ENCODE measurements at places on chromosomes 2 and 18. TPM values are rescaled to one million over a fixed set of nuclear protein-coding genes. Genes with fewer than 3 reads are reported as not detected.

SLC38A11 gene
- 0.78 TPM for total RNA-seq

STON1 gene
- total RNA-seq: 4.1 TPM

DNA sequence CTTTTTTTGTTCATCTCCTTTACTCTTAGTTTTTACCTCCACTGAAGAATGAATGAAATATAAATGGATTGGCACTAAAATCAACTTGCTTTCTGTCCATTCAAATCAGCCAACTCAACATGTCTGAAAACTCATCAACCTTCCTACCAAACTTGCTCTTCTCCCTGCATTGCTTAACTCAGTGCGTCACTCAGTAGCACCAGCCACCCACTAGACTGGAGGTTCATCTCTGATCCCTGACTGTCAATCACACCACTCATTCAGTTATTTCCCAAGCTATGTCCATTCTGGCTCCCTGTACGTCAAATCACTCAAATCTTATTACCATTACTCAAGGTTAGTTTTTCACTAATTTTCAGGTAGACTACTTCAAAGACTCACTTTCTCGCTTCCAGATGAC, 75.2 kb upstream of the RBMS1 start:
- peaks cover 7% of the 10 kb centered on the region for H3K4me1 ChIP-seq
- DNase-seq: no peak
- no peak overlapping the region for H3K27ac ChIP-seq
- H3K27me3 ChIP-seq: no peaks in the 10 kb centered on the region

DNA sequence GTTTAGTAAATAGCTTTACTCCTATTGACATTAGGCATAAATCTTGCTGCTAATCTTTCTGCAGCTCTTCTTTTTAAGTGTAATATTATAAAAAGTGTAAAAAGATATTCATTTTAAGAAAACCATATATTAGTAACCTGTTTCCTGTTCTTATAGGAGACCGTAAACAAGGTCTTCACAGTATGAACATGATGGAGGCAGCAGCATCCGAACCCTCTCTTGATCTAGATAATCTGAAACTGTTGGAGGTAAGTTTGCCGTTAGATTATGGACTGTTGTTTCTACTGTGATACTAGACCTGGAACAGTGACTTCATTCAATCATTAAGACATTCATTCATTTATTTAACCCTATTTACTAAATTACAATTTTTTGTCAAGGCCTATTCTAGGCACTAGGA, 120.0 kb upstream of the FAM117B start:
- no peaks in the 10 kb centered on the region for H3K4me1 ChIP-seq
- no peak for DNase-seq
- H3K27ac ChIP-seq: no peak overlapping the region

DNA sequence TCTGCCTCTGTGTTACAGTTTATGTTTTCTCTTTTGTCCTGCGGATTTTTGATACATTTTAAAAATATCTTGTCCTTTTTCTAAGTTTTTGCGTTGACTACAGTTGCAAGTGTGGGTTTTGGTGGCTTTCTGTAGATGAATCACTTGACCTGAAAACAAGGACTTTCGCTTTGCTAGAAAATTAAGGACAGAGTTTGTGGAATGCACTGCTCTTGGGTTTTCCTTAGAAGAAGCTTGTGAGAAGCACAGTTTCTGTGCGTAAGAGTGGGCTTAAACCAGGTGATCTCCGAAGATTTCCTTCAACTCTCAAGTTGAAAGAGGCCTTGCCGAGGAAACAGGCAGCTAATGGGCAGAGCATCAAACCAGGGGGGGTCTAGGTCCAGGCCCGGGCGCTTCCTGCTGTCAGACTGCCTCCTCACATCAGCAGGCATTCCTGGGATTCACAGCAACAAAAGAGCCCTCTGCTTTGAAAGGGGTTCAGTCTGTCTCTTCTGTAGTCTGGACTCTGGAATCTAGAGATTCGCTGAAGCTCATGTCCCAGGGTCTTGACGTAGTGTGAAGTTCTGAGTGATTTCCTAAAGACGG, 17.3 kb downstream of the NCK2 start:
- no peak overlapping the region for H3K4me3 ChIP-seq
- no peaks in the 10 kb centered on the region for H3K27me3 ChIP-seq
- peaks cover 45% of the 10 kb centered on the region for H3K4me1 ChIP-seq
- no peak overlapping the region for H3K27ac ChIP-seq
- H3K36me3 ChIP-seq: no peaks in the 10 kb centered on the region
- no peak for DNase-seq

DNA sequence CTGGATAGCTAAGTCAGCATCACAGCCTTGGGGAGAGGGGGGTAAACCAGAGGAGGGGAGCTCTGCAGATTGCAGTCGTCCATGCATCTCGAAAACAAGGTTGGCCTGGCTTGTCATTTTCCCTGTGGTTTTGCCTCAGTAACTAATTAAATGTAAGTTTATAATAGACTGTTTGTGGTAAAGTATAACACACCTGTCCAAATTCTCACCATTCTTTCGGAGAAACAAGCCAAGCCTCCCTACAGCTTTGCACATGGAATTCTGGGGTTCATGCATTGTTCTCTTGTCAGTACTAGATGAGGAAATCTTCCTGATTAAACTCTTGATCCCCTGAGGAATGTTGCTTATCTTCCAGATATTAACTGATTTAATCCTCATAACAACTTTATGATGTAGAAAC, 1065.2 kb upstream of the FAM98A start:
- no peaks in the 10 kb centered on the region for H3K27me3 ChIP-seq
- H3K4me3 ChIP-seq: no peak overlapping the region
- no peak overlapping the region for H3K27ac ChIP-seq
- no peak for DNase-seq

DNA sequence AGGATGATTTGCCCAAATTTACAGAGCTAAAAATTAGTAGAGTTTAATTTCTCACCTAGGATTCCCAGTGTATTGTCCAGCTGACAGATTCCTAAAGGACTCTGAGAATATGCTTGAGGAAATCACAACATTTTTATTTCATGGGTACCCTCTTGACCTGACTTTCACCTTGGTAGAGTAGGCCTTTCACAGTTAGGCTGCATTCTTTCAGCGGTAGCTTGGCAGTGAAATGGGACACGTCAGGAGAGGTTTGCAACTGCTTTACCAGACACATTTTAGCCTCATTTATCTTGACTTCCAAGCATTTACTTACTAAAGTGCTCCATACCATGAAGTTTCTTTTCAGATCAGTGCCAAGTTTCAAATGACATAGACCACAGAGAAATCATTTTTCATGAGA, 937.9 kb upstream of the LRRTM1 start:
- H3K27me3 ChIP-seq: no peaks in the 10 kb centered on the region
- H3K4me1 ChIP-seq: no peaks in the 10 kb centered on the region
- no peak overlapping the region for H3K4me3 ChIP-seq
- no peak overlapping the region for H3K27ac ChIP-seq
- no peaks in the 10 kb centered on the region for H3K36me3 ChIP-seq
- DNase-seq: no peak

GRCh38 chr18:5625076-5625475, 81.3 kb upstream of the EPB41L3 start:
- H3K4me1 ChIP-seq: peaks cover 16% of the 10 kb centered on the region
- no peaks in the 10 kb centered on the region for H3K36me3 ChIP-seq
- no peak for DNase-seq
- peaks cover 28% of the 10 kb centered on the region for H3K27me3 ChIP-seq

Data from gastrocnemius medialis (tissue), 4 donors.